CD8-positive, alpha-beta memory T cell (primary cell): ENCODE measurements at places on chromosomes 5 and 9. TPM values are rescaled to one million over a fixed set of nuclear protein-coding genes. Genes with fewer than 3 reads are reported as not detected.

The SH3PXD2B gene
- 0.15 TPM for total RNA-seq

The PCDHA9 gene
- total RNA-seq: not detected

The CCDC112 gene
- 2.2 TPM for total RNA-seq

The CMYA5 gene
- 0.16 TPM for total RNA-seq

The UBAP1 gene
- total RNA-seq: 39.7 TPM

The CKMT2 gene
- total RNA-seq: not detected

The LIFR gene
- not detected for total RNA-seq

The HTR1A gene
- not detected for total RNA-seq

The LHFPL2 gene
- 0.84 TPM for total RNA-seq

- peaks cover 29% of the 10 kb centered on the region for H3K4me1 ChIP-seq
- no peak overlapping the region for H3K4me3 ChIP-seq
- no peaks in the 10 kb centered on the region for H3K36me3 ChIP-seq
These were observed 90.4 kb upstream of the ANKRD55 start for GRCh38 chr5:56323505-56323904.

DNA sequence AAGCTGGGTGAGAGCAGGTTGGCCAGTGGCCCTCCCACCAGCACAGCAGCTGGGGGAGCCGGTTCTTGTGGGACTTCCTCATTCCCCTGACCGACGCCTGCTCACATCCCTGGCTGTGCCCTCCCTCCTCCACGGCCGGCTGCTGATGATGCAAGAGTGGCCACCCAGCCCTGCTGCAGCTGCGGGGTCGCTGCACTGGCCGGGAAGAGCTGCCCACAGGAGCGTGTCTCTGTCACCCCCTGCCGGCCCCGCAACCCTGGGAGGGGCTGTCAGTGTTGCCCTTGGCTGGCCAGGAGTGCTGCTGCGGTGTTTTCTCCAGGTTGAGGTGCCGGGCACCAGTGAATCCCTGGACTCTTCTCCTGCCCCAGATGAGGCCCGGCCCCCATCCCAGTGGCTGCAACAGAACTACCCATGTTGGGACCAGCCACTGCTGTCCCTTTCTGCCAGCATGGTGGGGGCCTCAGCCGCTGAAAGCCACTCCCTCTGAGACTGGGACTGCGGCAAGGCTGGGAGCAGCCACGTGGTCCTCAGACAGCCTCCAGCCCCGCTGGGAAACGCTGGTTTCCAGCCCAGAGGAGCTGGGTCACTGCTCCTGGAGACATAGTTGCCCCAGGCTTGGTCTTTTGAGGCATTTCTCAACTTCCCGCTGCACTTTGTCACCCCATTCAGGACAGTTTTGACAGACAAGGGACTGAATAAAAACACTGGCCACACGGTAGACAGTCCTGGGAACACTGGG is 739 bp downstream of the CARD9 start:
- H3K36me3 ChIP-seq: no peaks in the 10 kb centered on the region
- H3K27me3 ChIP-seq: no peaks in the 10 kb centered on the region
- peak overlapping the region; percentile 54 for H3K27ac ChIP-seq
- DNase-seq: no peak

DNA sequence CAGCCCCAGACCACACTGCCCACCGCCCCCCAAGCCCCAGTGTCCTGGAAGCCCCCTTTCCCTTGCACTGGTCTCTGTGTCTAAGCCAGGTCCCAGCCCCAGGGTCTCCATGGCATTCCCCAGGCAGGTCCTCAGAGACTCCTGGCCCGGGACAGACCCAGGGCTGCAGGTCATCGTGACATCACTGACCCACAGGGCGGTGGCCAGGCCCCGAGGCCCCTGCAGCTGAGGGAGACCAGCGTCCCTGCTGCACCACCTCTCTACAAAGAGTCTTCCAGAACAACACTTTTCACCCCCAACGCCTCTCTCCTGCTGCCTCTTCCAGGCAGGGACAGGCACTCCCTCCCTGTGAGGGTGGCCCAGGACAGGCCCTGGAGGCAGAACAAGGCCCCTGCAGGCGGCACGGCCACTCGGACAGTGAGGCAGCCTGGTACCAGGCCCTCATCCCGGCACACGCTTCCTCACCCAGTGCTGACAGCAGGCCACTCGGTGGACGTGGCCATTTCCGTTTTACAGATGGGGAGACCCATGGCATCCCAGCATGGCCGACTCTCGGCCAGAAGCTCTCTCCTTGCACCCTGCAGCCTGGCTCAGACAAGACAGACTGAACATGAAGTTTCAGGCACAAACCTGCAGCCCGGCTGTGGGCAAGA is 136.4 kb downstream of the ADAMTS2 start:
- DNase-seq: no peak
- no peaks in the 10 kb centered on the region for H3K4me1 ChIP-seq
- H3K36me3 ChIP-seq: no peaks in the 10 kb centered on the region

DNA sequence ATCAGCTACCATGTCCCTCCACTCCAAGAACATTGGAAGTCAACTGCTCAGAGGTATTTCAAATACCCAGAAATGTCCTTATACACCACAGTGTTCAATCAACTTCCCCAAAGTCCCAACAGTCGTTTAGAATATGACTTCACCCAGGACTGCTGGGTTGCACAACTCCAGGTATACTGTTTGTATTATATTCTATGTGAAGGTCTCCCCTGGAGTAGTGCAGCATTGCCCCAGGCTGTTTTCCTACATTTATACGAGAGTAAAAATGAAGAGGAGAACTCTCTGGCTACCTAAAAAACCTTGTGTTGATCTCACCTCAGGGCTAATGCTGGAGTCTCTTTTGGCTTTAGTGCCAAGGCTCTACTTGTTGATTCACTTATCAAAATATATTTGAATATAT is 183.6 kb upstream of the MAP3K1 start:
- no peaks in the 10 kb centered on the region for H3K36me3 ChIP-seq
- DNase-seq: no peak
- H3K4me1 ChIP-seq: no peaks in the 10 kb centered on the region
- no peak overlapping the region for H3K27ac ChIP-seq

GRCh38 chr9:129816501-129817435 is 7.2 kb downstream of the TOR1A start:
- H3K27me3 ChIP-seq: no peaks in the 10 kb centered on the region
- H3K4me1 ChIP-seq: no peaks in the 10 kb centered on the region
- no peak overlapping the region for H3K27ac ChIP-seq
- DNase-seq: no peak

- no peak overlapping the region for H3K4me3 ChIP-seq
- H3K27ac ChIP-seq: no peak overlapping the region
- H3K27me3 ChIP-seq: no peaks in the 10 kb centered on the region
- no peaks in the 10 kb centered on the region for H3K4me1 ChIP-seq
- DNase-seq: no peak
These were observed 273.5 kb downstream of the NR2F1-AS1 start for GRCh38 chr5:93307557-93307956.

GRCh38 chr5:60634051-60634450 is 65.9 kb downstream of the DEPDC1B start:
- no peak overlapping the region for H3K27ac ChIP-seq
- H3K36me3 ChIP-seq: no peaks in the 10 kb centered on the region
- H3K4me3 ChIP-seq: no peak overlapping the region
- H3K27me3 ChIP-seq: no peaks in the 10 kb centered on the region
- no peaks in the 10 kb centered on the region for H3K4me1 ChIP-seq
- DNase-seq: no peak

GRCh38 chr5:72244862-72245371 is 75.1 kb downstream of the MRPS27 start:
- H3K27ac ChIP-seq: no peak overlapping the region
- H3K4me3 ChIP-seq: no peak overlapping the region
- H3K36me3 ChIP-seq: no peaks in the 10 kb centered on the region
- H3K27me3 ChIP-seq: no peaks in the 10 kb centered on the region
- no peak for DNase-seq
- peaks cover 7% of the 10 kb centered on the region for H3K4me1 ChIP-seq

DNA sequence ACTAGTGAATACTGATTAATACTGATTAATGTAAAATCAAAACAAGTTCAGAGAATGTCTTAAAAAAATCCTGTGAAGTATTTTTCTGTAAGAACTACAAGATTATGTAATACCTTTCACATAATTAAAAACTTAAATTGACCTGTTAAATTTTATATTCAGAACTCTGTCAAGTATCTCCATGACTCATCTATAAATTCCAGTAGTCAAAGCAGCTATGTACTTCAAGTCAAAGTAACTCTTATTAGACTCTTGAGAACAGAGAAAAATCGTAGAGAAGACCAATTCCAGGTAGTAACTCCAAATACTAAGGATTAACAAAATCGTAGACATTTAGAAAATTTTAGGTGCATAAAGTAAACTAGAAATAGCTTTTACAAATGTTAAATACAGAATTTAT is 77.1 kb downstream of the HOMER1 start:
- no peak for DNase-seq
- H3K27ac ChIP-seq: no peak overlapping the region
- no peaks in the 10 kb centered on the region for H3K36me3 ChIP-seq
- no peak overlapping the region for H3K4me3 ChIP-seq
- no peaks in the 10 kb centered on the region for H3K4me1 ChIP-seq

- no peak overlapping the region for H3K27ac ChIP-seq
- H3K27me3 ChIP-seq: no peaks in the 10 kb centered on the region
- no peaks in the 10 kb centered on the region for H3K36me3 ChIP-seq
- DNase-seq: no peak
- H3K4me3 ChIP-seq: no peak overlapping the region
These were observed 2.4 kb upstream of the CHD1 start for GRCh38 chr5:98930972-98931762.

DNA sequence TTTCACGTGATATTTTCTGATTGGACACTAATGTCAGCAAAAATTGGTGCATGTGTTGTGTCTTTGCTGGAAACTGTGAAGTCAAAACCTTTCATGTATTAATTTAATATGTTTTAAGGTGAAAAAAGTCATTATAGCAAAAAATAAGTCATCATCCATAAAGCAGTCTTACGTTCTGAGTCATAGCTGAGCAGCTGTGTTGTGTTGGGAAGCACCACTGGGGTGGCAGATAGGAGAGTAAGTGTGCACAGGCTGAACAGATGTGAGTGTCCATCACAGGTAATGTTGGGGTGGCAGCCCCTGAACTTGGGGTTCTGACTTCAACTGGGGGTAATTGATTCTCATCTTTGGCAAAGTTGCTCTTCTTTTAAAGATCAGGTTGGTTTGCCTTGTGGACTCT is 156.8 kb downstream of the NXNL2 start:
- no peak overlapping the region for H3K27ac ChIP-seq
- DNase-seq: no peak
- no peaks in the 10 kb centered on the region for H3K27me3 ChIP-seq
- no peaks in the 10 kb centered on the region for H3K4me1 ChIP-seq
- H3K36me3 ChIP-seq: no peaks in the 10 kb centered on the region
- H3K4me3 ChIP-seq: no peak overlapping the region

GRCh38 chr9:21634951-21635350 is 152.8 kb upstream of the IFNE start:
- no peak for DNase-seq
- H3K27ac ChIP-seq: no peak overlapping the region
- H3K27me3 ChIP-seq: no peaks in the 10 kb centered on the region
- H3K4me3 ChIP-seq: no peak overlapping the region

DNA sequence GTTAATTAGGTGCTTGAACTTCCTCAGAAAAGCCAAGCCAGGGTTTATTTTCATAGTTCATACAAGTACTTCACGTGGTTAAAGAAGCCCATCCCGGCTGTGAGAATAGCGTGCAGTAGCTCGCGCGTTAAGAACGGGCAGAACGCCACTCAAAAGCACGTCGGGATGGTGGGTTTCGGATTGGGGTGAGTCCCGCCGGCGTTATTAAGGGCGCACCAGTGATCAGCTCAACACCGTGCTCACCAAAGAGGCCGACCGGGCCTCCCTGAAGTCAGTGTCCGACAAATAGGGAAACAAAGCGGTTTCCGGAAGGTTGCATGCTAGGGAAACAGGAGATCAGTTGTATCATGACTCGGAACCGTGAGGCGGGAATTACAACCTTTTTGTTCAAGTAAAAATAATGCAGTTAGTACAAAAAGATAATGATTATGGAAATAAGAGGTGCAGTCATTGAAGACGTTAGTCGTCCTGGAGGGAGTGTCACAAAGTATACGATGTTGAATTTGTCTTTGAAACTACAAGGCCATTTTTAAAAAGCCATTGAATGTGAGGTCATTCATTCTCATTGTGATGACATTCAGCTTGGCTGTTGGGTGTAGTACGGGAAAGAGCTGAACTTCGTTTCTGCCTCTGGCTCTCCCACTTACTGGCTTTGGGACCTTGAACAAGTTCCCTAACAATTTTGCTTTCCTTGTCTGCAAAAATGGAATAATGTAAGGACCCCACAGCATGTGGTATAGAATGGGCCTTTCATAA is 992 bp downstream of the SETD9 start:
- H3K4me1 ChIP-seq: peaks cover 8% of the 10 kb centered on the region
- no peaks in the 10 kb centered on the region for H3K27me3 ChIP-seq
- DNase-seq: no peak
- H3K36me3 ChIP-seq: no peaks in the 10 kb centered on the region
- peak overlapping the region; percentile 77 for H3K4me3 ChIP-seq

DNA sequence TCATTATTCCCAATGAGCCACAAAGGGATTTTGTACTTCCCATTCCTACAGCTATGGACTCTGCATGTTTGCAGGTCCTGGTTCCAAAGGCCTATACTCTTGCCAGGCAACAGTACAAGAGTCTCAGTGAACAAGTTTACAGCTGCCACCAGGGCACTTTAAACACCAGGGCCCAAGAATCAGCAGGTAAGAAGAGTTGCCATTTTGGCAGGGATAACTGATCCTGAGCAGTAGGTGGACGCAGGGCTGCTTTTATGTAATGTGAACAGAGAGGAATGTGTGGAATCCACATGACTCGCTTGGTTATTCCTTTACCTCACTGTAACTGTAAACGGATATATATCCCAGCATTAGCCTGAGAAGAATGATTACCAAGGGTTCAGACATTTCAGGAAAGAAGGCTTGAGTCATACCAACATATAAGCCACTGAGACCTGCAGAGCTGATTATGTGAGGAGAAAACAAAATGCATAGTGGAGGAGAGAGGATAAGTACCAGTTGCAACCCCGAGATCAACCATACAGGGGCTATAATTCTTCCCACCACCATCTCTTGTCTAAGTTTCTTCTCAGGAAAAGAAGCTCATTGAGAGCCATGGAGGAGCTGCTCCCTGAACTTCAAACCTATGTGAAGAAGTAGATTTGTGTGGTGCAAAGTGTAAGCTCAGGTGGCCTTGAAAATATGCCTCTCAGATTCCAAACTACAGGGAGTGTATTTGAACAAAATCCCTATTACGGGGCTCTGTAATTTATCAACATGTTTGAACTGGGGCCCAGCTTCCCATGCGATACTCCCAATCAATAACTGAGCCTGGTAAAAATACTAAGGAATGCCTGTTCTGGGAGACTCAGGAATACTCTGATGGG is 24.6 kb downstream of the RAPGEF6 start:
- H3K4me3 ChIP-seq: no peak overlapping the region
- H3K36me3 ChIP-seq: no peaks in the 10 kb centered on the region
